ENCODE measurements at places on chromosomes 1 and 21.

DNA sequence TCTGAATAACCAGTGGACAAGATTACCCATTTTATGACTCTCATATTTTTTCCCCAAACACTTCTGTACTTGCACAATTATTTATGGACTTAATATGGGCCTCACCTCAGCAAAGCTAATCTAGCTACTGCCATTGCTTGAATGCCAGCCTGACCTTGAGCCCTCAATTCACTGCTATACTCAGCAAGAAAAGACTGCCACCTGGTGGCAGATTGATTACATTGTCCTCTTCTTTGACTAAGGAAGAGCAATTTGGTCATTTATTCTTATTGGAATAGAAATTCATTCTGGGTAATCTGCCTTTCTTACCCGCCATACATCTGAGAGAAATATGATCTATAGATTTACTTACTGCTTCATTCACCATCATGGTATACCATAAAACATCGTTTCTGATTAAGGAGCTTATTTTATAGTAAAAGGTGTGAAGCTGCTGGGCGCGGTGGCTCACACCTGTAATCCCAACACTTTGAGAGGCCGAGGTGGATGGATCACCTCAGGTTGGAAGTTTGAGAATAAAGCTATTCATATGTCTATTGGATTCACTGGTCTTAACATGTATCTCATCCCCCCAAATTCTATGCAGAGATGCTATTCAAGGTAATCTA lies 32.9 kb upstream of the DIPK1A start:
- peak; percentile 97 for DNase-seq

DNA sequence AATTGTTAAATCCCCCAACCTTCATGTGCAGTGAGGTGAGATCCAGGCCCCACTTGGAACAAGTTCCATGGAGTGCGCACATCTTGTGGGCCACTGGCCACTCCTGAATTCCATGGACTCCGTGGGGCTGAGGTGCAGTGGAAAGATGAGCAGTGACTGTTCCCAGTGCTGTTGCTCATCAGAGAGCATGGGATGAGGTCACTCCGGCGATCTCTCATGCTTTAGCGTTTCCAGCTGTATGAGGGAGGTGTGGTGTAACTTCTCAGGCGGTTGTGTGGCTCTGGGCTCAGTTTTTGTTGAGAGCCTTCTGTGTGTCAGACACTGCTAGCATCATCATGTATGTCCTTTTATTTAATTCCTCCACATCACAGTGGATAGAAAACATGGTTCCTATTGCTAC lies 96.2 kb downstream of the GALNT2 start:
- DNase-seq: no peak

GRCh38 chr21:24693779-24694178 lies 913.5 kb downstream of the MRPL39 start:
- DNase-seq: peak; percentile 4

DNA sequence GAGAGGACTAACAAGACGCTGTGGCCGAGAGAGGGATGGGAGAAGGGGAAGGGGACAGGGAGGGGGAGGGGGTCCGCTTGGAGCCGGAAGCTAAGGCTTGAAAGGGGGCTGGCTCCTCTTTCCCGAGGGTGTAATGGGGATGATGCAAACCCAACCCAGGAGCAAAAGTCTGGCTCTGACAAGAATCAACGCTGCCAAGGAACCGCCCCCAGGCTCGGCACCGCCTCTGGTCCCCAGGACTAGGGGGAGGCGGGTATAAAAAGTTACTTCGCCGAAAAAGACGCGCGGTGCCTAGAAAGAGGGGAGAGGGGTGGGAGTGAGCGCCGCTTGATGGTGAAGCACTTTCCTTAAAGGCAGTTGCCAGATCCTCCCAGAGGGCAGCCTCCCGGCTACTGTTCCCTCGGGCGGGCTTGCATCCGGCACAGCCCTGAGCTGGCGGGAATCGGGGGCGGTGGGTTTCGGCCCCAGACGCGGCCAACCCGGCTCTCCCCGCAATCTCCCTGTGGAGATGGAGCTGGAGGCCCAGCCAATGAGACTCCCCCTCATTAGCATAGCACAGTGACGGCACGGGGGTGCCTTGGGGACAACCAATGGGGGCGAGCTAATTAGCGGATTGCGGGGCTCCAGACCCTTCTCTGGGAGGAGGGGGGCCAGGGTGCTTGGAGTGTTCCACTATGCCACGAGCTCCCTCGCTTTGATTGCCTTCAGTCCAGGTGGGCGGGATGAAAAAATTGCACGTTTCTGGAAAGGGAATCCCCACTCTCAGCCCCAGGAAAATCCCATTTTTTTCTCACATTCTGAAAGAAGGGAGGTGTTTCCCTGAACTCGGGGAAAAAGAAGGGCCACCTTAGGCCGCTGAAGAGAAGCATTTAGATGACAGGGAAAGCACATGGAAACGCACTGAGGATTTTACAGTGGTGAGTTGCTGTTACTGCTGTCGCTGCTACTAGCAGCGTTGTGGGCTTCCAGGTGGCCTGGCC lies at the start of gene KCNT2:
TSS of gene KCNT2 (minus strand) at position 51 of the 980 bp plus-strand sequence. CDS start 131 bp downstream, outside the sequence.
- peak; percentile 86 for DNase-seq

DNA sequence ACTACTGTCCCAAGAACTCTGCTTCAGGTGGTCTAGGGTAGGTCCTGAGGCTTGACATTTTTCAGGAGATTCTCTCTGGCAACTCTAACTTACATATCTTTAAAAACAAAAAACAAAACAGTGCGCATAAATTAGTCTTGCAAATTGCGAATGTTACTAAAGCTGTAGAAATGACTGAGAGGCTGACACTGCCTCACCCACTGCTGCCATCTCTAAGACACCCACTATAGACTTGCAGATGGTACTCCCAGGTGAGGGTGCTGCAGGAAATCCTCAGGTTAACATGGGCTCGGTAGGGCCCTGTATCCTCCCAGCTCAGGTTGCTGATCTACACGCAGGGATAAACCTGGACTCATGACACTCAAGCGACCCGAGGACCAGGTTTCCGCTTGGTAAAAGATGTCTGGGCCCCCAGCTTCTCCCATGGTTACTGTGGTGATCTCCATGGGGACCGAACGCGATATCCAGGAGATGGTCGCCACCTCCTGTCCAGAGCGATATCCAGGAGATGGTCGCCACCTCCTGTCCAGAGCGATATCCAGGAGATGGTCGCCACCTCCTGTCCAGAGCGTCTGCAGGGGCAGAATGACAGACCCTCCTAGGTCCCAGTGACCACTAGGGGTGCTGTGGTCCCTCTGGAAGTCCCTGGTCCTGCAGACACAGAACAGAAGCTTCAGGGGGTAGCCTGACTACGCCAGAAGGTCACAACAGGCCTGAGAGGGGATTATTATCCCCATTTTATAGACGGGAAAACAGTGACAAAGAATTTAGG lies 16.2 kb upstream of the LY9 start:
- DNase-seq: no peak

- peak; percentile 33 for DNase-seq
These were observed 15.0 kb downstream of the ITSN1 start for GRCh38 chr21:33657124-33657820.

DNA sequence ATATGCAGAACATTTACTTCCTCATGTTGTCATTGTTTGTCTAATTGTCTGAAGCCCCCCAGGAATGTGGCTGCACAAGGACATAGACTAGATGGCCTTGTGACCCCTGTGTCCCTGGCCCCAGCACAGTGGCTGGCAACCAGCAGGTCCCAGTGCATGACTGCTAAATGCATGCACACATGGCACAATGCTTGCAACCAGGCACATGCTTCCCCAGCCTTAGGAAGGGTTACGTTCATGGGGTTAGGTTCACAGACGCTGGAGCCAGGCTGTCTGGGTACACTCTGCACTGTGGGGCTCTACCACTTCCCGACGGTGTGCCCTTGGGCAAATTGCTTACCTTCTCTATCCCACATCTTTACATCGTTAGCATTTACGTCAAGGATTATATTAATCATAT lies 21.2 kb upstream of the CLIC6 start:
- DNase-seq: no peak

- no peak for DNase-seq
These were observed 18.7 kb downstream of the C21orf58 start for GRCh38 chr21:46304955-46305354.

DNA sequence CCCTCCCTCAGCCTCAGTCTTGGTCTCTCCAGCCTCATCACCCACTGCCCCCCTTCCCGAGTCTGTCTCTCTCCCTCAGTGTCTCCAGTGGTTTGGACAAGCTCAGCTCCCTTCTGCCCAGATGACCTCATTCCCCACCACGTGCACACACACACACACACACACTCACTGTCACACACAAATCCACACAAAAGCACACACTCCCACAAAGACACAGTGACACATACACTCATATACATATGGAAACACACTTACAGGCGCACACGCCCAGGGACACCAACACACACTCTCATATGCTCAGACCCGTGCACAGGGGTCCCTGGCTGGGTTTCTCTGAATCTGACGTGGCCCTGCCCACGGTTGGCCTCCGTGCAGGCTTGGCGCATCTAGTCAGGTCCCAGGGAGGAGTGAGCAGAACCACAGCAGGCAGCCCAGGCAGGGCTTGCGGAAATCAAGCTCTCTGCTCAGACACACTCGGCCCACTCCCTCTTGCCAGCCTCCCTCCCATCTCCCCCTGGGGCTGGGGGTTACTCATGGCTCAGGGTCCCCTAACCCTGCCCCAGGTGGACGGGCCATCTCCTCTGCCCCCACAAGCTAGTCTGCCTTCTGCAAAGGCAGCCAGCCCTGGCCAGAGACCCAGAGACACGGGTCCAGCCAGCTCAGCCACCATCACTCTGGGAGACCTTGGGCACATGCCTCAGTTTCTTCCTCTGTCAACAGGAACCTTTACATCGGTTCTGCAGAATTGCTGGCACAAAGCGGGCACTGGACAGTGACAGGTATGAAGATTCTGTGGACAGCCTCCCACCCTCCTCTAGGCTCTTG lies 38.5 kb upstream of the FAM131C start:
- DNase-seq: peak; percentile 32

GRCh38 chr1:156510709-156511108 lies 10.1 kb upstream of the MEF2D start:
- DNase-seq: no peak

GRCh38 chr21:32064281-32064910 lies 191.6 kb downstream of the HUNK start:
- DNase-seq: no peak

DNA sequence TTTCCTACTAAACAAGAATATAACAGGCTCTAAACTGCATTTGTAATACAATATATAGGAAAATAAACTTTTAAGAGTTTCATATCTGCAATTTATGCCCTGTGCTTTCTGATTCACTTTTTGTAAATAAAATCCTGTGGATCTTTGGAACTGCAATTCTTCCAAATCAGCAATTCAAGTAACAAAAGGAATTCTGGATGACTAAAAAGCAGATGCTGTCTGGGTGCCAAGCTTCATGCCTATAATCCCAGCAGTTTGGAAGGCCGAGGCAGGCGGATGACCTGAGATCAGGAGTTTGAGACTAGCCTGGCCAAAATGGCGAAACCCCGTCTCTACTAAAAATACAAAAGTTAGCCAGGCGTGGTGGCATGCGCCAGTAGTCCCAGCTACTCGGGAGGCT lies 6.3 kb downstream of the NME7 start:
- DNase-seq: no peak

GRCh38 chr1:165851034-165851658 lies 23.7 kb downstream of the UCK2 start:
- DNase-seq: peak; percentile 14

GRCh38 chr21:42209801-42210479 lies 9.0 kb upstream of the ABCG1 start:
- no peak for DNase-seq

- DNase-seq: peak; percentile 19
These were observed 28.3 kb downstream of the TTC3 start for GRCh38 chr21:37101384-37101783.

GRCh38 chr1:85201340-85202091 lies 700 bp upstream of the SYDE2 start:
- peak; percentile 90 for DNase-seq

- DNase-seq: no peak
These were observed 143.1 kb downstream of the TGFBR3 start for GRCh38 chr1:91742848-91743292.

DNA sequence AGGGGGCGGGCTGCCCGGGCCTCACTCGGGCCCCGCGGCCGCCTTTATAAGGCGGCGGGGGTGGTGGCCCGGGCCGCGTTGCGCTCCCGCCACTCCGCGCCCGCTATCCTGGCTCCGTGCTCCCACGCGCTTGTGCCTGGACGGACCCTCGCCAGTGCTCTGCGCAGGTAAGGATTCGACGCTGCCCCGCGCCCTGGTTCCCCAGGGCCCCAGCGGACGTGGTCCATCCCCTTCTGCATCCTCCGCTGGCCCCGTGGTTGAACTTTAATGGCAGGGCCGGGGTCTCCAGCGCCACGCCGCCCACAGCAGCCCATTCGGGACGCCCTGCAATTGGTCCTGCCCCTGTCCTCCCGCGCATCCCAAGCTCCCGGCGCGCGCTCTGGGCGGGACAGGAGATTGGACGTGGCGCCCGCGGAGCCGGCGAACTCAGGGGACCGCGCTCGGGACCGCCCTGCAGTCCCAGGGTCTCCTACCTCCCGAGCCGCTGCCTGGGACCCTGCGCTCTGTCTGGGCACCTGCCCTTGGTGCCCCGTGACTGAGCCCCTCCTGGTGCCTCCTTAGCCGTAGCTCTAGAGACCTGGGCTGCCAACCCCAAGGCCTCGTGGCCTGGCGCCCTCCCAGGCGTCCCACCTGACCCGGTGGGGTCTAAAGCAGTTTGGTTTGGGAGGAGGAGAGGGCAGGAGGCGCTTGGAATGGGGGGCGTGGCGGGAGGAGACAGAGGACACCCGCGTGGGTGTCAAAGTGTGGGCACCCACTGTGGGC lies at the start of gene ALPL:
TSS of gene ALPL (plus strand) at position 73 of the 762 bp plus-strand sequence. CDS start 44,659 bp downstream, outside the sequence.
- DNase-seq: no peak

- peak; percentile 60 for DNase-seq
These were observed 67.5 kb downstream of the RGL1 start for GRCh38 chr1:183872403-183872802.

- DNase-seq: no peak
These were observed 11.9 kb downstream of the AHCYL1 start for GRCh38 chr1:109996476-109996875.

DNA sequence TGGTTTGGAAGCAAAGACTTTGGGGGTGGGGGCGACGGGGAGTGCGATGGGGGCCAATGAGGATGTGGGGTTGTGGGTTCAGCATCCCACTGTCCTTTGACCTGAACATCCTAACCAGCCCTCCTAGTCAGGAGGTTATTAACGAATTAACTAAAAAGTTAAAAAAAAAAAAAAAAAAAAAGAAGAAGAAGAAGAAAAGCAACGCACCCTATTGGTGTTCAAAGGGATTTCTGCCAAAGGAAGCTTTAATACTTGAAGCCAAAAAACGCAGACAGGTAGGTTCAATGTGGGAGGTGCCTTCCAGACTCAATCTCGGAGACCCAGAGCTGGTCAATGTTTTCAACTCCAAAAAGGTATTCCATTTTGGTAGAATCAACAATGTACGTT lies 2.2 kb downstream of the CLIC6 start:
- no peak for DNase-seq

DNA sequence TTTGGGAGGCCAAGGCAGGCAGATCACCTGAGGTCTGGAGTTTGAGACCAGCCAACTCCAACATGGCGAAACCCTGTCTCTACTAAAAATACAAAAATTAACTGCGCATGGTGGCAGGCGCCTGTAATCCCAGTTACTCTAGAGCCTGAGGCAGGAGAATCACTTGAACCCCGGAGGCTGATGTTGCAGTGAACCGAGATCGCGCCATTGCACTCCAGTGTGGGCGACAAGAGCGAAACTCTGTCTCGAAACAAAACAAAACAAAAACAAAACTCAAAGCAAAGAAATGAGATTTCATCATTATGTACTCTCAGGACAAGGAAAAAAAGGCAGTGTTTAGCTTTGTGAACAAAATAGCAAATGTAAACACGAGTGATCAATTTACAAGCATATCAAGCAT lies 61.0 kb downstream of the LAMC2 start:
- no peak for DNase-seq

GRCh38 chr1:199716729-199717128 lies 310.8 kb upstream of the NR5A2 start:
- DNase-seq: no peak
